ENCODE measurements at places on chromosomes 7 and 10.

DNA sequence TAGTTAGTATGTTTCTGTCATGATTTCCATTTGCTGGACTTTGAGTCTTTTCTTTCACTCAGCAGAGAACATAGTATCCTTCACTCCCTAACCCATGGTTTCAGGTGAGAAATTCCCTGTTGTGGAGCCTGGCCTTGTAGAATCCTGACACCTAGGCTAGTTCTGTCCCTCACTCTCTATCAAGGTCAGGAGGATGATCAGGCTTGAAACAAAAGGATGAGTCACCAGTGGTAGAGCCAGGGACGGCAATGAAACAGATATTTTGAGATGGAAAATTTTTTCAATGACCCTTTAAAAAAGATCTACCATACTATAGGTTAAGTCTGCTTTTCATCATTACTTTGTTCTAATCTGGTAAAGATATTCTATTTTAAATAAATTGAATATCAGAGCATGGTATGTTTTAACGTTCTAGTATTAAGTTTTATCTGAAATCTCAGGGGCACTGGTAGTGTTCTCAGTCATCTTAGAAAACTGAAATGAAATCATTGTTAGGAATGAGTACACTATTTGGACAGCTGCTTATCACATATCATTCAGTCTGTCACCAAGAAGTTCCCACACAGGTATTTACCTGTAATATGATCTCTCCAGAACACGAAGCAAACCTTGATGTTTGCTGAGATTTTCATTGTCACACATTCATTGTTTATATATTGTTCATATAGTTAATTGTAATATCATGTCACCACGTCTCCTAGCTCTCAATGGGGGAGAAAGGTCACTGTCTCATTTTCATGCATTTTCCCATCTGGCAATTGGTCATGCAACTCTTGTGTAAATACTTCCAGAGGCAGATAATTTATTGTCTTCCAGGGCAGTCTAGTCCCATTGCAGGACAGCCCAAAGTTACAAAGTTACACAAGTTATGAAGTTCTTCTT, 299.9 kb upstream of the LRRTM3 start:
- no peak for DNase-seq

- DNase-seq, result no peak
These were observed 109.4 kb downstream of the MAD1L1 start for GRCh38 chr7:2123360-2123759.

- DNase-seq, result no peak
These were observed 164.3 kb downstream of the ZMYND11 start for GRCh38 chr10:299512-299911.

DNA sequence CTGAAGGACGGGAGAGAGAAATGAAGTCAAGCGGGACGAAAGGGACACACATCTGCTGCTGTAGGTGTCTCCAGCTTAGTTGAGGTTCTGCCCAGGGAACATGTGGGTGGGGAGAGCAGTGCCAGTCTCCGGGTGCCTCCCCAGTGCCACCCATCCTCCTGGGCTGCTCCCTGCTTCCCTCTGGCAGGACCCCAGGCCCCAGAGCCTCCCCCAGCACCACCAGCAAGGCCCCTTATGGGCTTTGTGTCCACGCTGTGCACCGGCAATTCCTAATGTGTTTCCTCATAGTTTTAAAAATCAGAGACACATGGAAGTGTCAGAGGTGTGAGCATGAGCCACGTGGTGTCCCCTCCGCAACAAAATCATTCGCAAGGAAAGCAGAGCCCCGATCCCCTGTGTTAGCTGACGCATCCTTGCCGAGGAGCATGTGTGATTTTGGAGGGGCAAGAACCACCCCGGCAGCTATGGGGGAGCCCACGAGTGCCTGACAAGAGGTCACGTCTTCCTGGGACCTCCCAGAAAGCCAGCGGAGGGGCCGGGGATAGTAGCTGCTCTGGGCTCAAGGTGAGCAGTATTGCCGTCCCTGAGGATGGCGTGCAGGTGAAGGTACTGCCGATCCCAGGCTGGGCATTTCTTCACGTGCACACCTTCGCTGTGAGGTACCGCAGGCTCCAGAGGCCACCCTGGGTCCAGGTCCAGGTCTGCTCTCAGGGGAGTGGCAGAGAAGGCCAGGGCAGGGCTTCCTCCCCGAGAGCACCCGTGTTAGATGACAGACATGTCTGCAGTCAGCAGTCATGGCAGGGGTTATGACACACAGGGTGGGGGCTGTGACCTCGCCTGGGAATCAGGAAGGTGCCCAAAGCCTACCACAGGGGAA, 448.2 kb upstream of the FOXK1 start:
- DNase-seq, result no peak

GRCh38 chr7:24725554-24726241, 31.6 kb downstream of the GSDME start:
- no peak for DNase-seq

GRCh38 chr7:36794689-36795088, 70.4 kb upstream of the AOAH start:
- peak; percentile 40 for DNase-seq

GRCh38 chr7:81851413-81851812, 81.6 kb upstream of the HGF start:
- no peak for DNase-seq

- no peak for DNase-seq
These were observed 181.3 kb downstream of the BAMBI start for GRCh38 chr10:28858646-28859045.

DNA sequence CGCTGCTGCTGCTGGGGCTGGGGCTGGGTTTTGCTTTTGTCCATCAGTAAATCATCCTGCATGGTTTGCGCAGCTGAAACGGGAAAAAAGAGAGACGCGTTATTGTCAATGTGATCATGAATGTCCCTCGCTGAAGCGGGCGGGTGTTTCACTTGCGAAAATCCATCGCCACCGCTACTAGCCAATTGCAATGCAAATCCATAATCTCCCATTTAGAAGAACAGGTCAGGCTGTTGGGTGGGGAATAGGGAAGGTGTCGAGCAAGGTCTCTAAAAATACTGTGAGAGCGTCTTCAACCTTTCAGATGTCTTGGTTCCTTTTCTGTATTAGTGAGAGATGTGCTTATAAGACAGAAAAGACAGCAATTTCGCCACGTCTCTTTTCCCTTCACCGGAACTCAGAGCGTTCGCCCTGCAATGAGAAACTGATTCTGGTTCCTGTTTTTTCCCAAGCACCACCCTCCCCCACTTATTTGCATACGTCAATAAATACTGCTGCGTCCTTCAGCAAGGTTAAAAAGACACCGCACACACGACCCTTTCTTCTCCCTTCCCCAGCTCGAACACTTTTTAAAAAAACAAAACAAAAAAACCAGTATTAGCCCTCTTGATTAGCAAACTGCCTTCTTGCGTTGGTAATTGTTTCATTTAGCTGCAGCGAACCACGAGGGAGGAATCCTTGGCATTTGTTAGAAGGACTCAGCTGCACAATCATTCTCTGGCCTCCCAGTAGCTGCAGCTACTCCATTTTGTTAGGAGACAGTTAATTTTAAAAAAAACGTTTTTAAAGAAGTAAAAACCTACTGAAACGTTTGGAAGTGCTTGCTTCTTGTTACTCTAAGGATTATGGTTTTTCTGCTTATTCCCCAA, 50.4 kb downstream of the CPEB3 start:
- DNase-seq, result peak; percentile 45

DNA sequence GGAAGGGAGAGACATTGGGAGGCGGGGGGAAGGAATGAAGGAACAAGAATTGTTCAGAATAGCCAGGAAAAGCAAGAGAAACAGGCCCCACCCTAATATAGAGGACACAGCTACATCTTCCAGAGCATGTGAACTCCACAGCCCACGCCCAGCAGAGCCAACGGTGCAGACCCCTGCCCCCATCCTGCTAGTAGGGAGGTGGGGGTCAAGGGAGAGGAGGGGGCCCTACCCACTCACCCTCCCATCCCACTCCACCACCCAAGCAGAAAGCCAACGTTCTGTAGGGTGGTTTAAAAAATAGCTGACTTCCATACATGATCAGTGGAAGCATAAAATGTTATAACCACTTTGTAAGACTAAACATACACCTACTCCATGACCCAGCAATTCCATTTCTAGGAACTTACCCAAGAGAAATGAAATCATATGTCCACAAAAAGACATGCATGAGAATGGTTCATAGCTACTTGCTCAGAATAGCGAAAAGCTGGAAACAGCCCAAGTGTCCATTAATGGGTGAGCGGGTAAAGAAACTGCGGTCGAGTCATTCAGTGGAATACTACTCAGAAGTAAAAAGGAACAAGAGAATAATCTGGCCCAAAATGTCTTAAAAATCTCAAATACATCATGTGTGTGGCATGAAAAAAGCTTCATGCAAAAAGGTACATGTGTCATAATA, 31.8 kb downstream of the CTBP2 start:
- no peak for DNase-seq

- DNase-seq, result no peak
These were observed 84.0 kb upstream of the TMEM248 start for GRCh38 chr7:66837007-66837406.

- no peak for DNase-seq
These were observed 126.2 kb downstream of the PRPF18 start for GRCh38 chr10:13712837-13713581.

DNA sequence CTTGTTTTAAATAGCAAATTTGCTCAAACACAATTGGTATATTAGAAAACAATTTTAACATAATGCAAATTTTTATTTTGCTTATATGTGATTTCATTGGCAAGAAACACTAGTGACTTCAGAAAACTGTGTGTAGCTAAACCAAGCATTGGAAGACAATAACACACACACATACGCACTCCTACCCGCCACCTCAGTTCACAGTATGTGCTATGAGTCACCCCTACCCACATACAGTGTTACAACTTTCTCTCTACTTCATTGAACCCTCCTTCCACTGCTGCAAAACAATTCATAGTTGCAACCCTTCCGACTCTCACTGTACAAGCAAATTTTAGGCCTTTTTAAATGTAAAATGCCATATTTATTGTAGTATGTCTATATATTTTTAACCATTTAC, 119.9 kb upstream of the THSD7A start:
- DNase-seq, result no peak

GRCh38 chr10:88238615-88238914, 344.6 kb downstream of the RNLS start:
- no peak for DNase-seq

GRCh38 chr7:151432658-151433521, 7.1 kb downstream of the CRYGN start:
- DNase-seq, result no peak

DNA sequence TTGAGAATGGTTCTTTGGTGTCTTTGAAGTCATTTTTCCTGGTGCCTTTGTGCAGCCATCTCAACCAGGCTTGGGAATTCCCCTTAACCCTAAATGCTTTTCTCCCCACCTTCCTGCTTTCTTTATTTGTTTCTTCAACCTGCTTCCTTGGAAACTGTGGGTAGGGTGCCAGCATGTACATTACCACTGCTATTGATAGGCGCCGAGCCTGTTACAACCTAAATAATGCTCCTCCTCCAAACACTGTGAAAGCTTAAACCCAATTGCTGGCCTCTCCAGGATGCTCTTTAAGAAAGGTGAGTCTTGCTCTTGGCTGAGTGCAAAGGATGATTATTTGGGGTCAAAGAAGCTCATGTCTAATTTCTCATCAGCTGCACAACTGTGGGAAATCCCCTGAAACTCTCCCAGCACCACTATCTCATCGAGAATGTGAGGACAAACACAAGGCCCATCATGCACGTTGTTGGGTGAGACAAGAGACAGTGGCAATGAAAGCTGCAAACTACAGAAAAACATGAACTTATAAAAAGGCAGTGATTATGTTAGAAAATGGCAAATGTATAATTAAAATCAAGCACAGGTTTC, 285.5 kb upstream of the IGFBP3 start:
- DNase-seq, result no peak

DNA sequence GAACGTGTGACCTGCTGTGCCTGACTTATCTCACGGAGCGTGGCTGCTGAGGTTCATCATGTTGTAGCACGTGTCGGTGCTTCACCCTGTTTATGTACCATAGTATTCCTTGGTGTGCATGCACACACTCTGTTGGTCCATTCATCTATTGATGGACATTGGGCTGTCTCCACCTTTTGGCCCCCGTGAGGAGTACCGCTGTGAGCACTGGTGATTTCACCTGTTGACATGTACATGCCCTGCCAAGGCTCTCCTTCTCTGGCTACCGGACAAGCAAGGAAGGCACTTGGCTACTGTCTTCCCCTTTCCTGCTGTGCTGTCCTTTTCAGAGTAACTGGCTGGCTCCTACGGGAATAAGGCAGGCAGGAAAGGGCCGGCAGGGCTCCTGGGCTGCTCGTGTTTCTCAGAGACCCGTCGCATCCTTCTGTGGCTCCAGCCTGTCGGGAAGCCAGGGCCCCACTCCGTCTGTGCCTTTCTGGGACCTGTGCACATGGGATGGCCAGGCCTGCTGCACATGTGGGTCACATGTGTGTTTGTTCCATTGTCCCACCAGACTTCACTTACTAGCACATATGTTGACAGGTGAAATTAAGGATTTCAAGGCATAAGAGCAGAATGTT, 17.8 kb upstream of the TBRG4 start:
- DNase-seq, result no peak

DNA sequence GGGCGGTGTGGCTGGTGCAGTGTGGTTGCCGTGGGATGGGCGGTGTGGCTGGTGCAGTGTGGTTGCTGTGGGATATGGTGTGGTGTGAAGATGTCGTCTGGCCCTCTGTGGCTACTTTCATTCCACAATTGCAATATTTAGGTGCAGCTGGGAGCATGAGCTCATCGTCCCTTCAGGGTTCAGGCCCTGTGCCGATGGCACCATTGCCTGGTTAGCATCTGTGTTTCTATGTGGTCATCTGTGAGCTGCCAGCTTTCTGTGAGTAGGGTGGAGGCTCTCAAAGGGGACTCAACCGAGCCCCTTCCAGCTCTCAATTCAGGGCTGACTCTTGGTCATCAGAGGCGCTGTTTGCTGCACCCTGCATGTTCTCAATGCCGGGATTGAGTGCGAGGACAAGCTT, 3.6 kb downstream of the ADGRA1 start:
- DNase-seq, result no peak

DNA sequence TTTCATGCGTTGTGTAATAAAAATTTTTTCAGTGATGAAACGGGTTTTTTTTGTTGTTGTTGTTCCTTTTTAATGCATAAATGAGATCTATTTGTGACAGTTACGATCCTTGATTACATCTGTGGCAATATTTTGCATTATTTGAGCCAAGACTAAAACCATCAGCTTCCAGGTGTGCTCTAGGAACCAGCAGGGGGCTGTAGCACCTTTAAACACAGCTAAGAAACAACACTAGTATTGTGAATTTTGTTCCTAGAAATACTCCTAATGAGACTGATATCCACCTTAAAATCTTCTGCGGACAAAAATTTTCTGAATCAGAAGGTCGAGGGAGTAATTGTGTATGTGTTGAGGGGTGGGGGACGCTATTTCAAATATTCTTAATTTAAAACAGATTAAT, 52.6 kb downstream of the FGFBP3 start:
- DNase-seq, result no peak

DNA sequence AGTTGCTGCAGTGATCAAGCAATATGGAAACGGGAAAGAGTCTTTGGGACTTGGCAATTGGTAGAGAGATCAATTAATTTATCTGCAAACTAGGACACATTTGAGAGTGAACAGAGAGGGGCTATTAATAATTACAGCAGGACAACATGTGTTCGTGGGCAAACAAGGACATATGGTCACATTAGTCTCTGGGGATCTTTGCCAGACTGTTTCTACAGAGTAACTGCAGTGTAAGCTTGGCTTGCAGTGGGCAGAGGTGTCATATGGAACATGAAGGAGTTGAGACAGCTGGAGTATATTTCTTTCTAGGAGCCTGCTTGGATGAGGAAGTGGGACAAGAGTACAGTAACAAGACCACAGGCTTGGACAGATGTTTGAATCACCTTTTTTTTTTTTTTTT, 232.1 kb upstream of the LYZL1 start:
- no peak for DNase-seq

All from NCI-H748 treated with DMSO at 0.1 percent for 48 hours (cell line).